ENCODE measurements at places on chromosomes 13 and 19.

DNA sequence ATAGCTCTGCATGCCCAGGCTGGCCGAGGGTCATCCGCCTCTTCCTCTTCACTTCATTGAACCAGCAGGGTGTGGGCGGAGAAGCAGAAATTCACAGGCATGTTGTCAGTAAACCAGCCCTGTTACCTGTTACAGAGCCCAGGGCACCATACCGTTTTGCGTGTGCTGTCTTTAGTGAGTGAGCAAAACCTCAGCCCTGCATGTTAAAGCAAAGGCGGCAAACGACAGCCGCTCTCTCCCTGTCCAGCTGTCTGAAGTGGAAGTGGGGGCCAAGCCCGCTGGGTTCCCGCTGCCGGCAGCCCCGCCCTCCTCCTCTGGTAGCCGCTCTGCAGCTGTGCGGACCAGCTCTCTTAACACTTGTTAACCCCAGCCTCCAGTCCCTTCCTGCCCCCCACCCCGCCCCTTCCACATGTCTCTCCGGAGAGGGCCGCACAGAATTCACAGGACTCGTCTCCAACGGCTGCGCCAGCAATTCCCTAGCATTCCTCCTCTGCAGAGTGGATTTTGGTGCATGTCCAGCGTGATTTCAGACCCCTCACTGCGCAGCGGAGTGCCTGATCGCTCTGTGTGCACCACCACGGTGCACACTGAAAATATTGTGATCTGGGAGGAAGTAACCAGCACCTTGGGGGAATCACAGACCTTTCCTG, 12.7 kb downstream of the KLHL26 start:
- no peak for DNase-seq

DNA sequence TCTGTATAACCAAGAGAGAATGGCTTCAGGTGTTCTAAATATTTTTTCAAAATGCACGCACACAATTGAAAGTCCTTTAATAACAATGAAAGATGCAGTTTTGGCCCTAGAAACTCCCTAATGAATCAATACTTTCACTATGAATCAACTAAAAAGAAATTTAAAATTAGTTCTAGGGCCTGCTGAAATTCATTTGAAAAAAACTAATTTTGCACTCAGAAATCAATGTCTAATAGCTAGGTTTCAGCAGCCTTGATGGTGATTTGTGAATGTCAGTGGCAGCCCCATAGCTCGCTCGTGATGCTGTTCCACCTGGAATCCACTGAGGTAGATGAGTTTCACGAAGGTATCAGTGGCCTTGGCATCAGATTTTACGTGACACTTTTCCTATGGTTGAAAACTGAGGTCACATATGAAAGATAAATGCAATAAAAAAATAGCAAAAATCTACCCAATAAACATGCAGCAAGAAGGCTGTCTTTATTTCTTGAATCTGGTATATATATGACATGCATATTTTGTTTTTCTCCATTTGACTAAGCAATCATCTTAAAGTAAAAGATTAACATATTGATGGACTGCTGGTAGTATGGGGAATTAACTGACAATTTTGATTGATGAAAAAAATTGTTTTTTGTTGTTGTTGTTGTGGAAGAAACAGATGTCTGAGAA, 141.0 kb downstream of the AKAP11 start:
- no peak for DNase-seq

DNA sequence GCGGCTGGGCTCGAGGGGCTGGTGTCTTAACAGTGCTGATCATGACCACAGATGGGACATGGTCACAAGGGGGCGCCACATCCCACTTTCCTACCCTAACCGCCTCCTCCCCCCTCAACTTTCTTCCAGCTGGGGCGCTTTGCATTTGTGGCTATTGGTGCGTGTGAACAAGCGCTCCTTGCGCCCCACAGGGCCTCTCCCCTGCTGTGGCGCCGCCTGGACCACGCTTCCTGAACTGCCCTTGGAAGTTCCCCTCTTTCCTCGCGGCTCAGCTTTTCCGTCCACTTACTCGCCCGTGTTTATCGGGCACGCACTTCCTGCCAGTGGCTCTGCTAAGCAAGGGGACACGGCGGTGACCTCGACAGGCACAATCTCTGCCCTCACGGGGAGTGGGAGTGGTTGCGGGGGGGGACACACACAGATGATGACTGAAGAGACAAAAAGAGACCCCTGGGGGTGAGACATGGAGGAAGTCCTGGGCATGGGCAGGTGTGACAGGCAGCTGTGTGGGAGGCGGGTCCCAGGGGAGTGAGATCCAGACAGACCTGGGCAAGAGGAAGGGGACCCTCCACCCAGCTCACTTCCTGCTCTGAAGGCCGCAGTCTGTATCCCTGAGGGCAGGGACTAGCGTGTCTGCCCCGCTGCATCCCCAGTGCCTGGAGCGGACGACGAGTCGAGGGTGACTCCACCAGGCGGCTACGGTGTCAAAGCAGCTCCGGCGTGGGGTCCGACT, 40.3 kb downstream of the ZNF787 start:
- peak; percentile 33 for DNase-seq

- no peak for DNase-seq
Observed at GRCh38 chr13:54185101-54185500, 1156.5 kb downstream of the OLFM4 start.

- DNase-seq, result peak; percentile 52
Observed at GRCh38 chr19:10027158-10027997, 14.1 kb downstream of the RDH8 start.

DNA sequence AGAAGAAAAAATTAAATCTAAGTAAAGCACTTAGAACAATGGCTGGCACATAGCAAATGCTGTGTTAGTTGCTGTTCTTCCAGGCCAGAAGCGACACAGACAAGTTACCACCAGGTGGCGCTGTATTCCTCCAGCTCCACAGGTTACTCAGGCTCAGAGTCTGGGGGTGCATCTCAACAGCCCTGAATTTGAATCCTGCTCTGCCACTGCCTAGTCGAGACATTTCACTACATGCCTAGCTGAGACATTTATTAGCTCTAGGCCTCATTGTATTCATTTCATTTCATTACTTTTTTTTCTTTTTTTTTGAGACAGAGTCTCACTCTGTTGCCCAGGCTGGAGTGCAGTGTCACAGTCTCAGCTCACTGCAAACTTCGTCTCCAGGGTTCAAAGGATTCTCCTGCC, 16.4 kb upstream of the CYP2B6 start:
- peak; percentile 61 for DNase-seq

DNA sequence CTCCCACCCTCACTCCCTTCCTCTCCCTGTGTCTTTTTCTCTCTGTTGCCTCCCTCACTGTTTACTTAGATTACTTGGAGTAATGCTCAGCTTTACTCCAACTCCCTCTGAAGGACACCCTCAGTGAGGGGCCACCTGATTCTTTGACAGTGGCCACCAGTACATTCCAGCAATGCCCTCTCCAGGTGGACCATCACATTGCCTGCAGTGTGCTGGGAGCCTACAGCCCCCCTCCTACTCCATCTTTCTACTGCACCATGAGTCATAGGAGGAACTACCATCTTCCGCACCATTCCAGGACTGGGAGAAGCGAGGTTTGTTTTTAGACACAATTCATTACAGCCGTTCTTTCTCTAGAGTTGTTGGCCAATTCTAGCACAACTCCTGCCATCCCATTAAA, 96.6 kb upstream of the POSTN start:
- no peak for DNase-seq

- DNase-seq, result no peak
Observed at GRCh38 chr19:30497034-30497433, 124.8 kb downstream of the ZNF536 start.

DNA sequence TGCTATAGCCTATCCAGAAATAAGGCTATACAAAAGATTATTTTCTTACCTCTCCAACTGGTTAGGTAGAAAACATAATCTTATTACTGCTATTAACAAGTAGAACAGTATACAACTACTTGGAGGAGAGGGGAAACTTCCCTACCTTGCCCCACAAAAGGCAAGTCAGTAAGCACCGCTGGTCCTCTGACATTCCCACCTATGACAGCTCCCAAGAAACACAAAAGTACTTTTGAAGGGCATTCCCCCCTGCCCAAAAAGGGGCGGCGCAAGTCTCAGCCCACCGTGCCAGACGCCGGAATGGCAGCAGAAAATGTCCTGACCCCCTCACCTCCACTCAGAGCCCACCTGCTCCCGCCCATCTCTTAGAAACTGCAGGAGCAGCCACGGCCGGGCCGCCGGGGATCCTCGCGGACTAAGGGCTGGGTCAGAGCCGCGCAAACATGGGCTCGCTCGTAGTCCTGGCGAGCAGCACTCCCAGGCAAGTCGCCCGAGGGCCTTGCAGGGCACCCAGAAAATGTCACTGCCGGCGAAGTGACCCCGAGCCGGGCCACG, 437 bp downstream of the SUCLA2 start:
- DNase-seq, result no peak

- no peak for DNase-seq
Observed at GRCh38 chr19:38304866-38305429, 897 bp downstream of the C19orf33 start.

- no peak for DNase-seq
Observed at GRCh38 chr19:367963-368629, 23.5 kb upstream of the MIER2 start.

DNA sequence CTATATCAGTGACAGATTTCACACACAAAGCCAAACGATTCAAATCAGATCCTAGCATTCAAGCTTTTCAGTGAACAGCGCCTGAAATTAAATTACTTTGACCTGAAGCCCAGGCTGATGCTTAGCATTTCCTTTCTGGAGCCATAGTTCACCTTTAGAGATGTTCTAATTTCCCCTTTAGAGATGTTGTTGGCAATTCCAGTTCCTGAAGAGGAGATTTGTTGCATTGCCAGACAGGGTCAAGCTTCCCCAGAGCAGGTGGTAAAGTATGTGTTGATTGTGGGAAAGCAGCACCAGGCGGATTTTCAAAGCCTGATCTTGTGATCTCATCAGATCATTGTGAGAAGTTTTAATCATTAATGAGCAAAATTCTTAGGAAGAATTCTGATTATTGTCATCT, 609.8 kb upstream of the KLF12 start:
- DNase-seq, result no peak

DNA sequence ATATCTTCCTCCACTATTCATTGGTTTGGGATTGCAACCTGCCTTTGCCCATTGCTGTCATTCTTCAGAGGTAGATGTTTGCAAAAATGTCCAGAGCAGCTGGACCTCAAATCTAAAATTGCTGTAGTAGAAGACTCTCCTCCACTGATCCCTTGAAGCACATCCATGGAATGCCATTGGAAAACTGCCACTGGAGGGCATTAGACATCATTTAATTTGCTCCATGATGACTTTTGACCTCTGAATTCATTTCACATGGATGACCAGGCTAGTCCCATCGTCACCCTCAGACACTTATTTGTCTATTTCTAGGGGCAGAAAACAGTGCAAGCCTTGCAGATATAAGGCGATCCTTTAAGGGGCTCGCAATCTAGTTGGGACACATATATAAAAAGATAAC, 33.9 kb upstream of the FLT1 start:
- no peak for DNase-seq

DNA sequence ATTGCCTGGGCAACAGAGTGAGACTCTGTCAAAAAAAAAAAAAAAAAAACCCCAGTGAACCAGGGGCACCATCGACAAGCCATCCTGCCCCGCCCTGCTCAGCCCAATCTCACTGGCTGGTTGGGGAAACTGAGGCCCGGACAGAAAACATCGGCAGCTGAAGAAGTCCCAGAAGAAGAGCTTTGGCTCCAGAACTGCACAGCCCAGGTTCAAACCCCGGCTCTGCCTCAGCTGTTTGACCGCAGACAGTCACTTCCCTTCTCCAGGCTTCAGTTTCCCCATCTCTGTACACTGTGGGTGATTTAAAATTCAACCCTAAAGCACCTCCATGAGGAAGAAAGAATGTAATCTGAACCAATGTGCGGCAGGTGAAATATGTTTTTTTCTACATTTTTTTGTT, 9.4 kb upstream of the SEMA6B start:
- no peak for DNase-seq

DNA sequence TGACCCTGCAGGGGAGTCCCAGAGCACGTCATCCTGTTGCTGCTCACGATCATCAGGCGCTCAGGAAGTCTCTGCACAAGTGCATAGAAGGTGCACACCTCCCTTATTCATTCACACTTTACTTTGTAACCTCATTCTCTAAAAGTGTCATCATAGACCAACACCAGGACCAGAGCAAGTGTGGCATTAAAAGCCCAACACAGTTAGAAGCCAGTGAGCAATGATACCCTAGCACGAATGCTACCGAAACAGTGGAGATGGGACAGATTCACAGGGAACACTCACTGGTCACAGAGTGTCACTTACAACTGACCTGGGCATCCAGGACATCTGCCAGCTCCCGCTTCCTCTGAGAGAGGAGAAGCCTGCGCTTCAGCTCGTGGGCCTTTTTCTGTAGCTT, 17.0 kb downstream of the HAUS8 start:
- DNase-seq, result no peak

DNA sequence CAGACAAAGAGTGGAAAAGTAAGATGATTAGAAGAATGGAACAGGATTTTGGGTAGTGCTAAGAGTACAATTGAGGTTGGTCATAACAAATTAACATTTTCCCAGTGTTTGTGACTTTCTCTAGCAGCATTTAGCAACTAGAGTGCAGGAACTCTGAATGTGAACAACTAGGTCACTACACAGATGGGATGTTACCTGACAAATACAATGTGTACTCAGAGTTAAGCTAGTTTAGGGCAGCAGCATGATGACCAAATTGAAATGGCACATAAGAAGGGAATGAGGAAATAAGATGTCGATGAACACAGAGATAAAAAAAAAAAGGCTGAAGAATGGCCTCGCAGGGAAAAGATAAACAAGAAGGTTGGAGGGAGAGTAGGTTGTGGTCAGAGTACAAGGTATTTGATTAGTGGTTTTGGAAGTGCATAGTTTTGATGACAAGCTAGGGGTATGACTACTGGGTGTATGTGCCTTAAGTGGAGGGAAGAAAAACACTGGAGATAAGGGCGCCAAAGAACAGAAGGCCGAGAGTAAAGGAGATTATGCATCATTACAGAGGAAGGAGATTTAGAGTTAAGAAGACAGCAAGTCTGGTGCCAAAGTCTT, 381.1 kb downstream of the FGF14 start:
- no peak for DNase-seq

GRCh38 chr19:54460230-54461005, 3.2 kb downstream of the LENG9 start:
- no peak for DNase-seq

DNA sequence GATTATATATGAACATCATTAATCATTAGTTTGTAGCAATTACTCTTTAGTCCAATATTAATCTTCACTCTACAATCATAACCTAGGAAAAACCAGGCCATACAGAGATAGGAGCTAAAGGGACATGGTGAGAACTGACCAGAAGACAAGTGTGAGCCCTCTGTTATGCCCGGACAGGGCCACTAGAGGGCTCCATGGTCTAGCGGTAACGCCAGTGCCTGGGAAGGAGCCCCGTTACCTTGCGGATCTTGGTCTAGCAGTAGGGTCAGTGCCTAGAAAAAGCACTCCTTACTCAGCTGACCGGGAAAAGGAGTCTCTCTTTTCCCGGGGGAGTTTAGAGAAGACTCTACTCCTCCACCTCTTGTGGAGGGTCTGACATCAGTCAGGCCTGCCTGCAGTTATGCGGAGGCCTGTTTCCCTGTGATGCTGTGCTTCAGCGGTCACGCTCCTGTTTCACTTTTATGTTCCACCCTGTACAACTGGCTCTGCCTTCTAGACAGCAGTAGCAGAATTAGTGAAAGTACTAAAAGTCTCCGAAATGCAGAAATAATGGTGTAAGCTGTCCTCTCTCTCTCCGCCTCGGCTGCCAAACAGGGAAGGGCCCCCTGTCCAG, 13.8 kb downstream of the OR7D4 start:
- DNase-seq, result peak; percentile 8

- DNase-seq, result no peak
Observed at GRCh38 chr19:42311657-42312056, 1.5 kb upstream of the TMEM145 start.

Data from activated naive CD4-positive, alpha-beta T cell (primary cell).